ENCODE measurements at places on chromosomes 6 and 20.

DNA sequence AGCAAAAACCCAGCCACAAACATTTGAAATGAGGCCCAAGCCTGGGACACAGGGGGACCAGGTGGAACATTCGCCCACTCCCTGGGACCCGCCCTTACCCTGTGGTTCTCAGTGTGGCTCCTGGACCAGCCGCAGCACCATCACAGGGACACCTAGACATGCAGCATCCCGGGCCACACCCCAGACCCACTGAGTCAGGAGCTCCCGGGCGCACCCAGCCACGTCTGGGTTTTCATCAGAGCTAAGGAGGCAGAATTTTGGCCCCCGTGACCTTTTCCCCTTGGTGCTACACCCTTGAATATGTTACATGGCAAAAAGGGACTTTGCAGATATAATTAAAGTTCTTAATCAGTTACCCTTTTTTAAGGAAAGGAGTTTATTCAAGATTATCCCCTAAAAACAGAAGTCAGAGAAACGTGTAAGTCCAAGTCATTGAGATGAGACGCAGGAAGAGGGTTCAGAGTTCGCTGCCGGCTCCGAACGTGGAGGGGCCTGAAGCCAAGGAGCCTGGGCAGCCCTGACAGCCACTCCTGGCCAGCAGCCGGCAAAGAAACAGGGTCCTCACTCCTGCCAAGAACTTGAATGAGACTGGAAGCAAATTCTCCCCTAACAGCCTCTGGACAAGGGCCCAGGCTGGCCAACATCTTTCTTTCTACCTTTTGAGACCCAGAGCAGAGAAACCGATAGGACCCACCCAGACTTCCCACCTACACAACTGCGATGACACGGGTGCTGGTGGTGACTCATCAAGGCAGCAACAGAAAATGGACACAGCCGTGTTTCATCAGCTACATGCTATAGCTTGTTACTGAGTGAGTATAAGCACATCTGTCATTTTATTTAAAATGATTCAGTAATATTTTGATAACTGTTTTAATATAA is 25.3 kb downstream of the BFSP1 start:
- peak; percentile 45 for DNase-seq

DNA sequence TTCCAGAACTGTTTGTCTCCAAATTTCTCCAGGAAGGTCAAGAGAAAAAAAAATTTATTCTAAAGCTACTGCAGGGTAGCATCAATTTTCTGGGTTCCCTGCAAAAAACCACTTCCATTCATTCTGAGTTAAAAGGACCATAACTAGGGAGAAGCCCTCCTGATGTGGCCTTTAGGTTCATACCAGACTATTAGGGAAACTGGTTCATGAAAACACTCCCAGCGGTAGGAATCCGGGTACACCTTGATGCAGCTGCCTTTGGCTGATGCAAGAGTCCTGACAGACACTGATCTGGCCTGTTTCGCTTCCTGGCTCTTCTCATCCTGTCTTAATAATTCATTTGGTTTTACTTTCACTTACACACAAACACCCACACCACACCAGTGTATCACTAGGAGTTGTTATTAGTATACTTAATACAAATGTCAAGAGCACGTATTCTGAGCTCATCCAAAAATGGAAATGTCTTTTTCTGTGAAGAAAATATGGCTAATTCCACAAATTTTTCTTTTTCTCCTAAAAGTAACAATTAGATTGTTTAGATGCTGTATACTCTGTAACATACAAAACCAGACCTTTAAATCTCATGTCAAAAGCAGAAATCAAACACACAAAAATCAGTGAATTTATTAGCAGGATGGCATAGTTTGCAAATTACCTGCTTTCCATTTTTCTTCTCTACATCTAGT is 38.4 kb upstream of the ARHGAP18 start:
- peak; percentile 50 for DNase-seq

DNA sequence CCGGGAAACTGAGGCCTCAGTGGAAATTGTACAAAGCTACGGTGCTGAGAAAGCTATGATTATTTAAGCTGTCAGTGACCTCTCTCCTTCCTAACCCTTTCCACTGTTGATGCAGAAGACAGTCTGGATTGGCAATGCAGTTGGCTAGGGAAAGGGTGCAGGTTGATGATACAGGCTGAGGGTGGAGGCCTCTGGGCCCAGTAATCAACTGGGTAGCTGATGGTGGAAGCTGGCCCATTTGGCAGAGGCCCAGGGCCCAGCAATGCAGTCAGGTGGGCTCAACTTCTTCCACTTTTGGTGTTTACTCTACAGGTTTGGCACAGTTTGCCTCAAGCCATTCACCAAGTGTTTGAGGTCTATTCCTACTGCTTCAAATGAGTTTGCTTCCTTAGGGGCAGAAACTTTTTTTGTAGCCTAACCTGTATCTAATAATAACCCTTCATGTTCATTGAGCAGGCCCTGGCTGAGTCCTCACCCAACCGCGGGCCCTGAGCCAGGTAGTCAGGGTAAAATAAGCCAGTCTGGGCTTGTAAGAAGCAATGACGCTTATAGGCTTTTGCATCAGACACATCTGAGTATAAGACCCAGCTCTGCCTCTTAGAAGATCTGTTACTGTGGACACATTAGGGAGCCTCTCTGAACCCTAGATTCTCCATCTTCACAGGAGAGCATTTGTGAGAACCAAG is 12.1 kb downstream of the BCL2L1 start:
- DNase-seq = no peak

- no peak for DNase-seq
Measured at GRCh38 chr6:159043947-159044346, 844 bp downstream of the TAGAP start.

GRCh38 chr6:170264086-170264485 is 26.8 kb downstream of the DLL1 start:
- no peak for DNase-seq

DNA sequence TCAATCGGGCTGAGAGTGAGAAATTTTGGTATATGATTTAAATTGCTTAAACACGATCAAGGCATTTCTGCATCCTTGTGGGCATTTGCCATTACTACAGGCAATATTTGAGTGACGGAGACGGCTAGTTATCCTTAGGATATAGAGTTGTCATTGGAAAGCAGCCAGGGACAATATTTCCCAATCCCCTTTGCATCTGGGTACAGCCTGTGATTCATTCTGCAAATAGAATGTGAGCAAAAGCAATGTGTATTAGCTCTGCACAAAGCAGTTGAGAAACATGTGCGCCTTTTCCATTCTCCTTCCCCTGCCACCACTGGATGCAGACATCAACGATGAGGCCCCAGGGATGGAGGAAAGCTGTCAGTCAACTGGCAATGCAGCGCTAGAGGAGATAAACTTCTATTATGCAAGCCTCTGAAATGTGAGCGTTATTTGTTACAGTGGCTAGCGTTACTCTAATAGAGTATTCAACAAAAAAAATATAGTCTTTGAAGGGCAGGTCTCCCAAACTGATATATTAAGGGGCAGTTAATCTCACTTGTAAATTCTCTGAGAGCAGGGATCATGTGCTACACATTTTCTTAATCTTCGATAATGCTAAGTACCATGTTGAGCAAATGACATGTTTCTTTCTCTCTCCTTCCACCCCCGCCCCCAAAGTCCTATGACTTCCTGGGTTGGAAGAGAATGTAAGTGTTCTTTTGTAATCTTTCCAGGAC is 37.1 kb upstream of the NCOA3 start:
- DNase-seq = peak; percentile 99
